ENCODE measurements at places on chromosomes 11 and 22.

- no peak for DNase-seq
These were observed 46.8 kb downstream of the TBX1 start for GRCh38 chr22:19807161-19807913.

DNA sequence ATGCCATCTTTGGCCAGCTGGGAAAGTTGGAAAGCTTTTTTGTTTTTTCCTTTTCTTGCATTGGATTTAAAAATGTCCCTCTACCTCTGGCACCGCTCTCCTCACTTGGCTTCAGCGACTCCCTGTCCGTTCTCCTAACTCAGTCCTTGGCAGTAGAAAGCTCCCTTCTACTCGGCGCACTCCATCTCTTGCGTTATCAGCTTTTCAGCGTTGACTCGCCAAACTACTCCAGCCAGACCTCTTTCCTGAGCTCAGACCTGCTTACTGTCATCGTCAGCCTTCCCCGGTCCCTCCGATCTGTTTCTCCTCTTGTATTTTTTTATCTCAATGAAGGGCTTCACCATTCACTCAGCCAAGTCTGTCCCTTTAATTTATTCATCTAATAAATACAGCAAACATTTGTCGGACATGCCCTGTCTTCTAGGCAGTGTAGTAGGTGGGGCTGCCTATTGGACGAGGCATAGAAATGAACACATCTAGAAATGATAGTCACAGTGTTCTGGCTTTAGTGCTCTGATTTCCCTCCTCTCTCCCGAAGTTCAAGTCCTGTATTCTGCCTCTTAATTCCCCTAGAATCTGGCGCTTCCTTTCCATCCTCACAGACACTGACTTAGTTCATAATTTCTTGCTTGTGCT, 839 bp downstream of the CEP164 start:
- DNase-seq: no peak

DNA sequence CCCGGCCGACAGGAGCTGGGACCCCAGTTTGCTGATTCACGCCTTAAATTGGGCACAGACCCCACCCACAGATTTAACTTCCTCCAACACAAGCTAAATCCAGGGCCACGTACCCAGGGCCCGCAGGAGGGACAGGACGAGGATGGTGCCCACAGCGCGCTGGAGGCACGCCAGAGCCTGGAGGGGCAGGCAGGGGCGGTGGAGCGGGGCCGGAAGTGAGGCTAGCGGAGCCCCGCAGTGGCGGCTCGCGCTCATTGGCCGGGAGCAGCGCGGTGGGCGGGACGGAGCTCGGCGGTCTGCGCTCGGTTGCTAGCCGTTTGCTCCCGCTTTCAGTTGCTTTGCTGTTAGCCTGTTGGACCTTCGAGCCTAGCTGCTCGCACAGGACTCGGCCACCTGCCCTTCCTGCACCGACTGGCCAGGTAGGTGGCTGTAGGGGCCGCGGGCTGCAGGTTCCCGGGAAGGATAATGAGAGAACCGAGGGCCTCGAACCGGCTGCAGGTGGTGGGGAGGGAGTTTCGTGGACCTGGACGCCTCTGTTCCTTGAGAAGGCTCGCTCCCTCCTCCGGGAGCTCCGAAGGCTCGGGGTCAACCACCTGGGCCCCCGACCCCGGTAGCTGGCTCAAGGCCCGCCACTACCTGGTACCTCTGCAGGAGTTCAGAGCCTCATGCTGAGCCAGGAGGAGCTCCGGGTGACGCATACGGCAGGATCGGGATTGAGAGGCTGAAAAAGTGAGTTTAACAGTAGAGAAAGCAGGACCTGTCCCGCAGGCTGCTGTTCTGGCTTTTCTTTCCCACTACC, at the start of gene CCDC134:
CCDC134 (plus strand) TSS at position 332 of the 799 bp plus-strand sequence. CDS start 8,212 bp downstream, outside the sequence.
- peak; percentile 86 for DNase-seq

DNA sequence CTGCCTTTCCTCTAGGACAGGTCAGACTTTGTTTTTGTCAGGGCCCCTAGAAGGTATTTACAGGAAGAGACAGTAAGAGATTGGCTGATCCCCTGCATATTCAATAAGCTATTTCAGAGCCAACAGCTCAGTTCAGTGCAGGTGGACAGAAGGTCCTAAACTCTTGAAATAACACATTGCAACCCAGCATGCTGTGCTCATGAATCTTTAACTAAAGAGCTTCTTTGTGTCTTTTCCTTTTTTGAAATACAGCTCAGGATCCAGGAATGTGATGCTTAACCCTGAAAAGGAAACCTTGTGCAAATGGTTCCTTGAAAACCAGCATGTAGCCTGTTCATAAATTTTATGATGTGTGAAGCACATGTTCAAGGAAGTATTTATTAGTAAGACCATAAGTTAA, 43.9 kb downstream of the BBOX1 start:
- DNase-seq: no peak

- no peak for DNase-seq
These were observed 874 bp downstream of the APOL1 start for GRCh38 chr22:36253523-36254490.

DNA sequence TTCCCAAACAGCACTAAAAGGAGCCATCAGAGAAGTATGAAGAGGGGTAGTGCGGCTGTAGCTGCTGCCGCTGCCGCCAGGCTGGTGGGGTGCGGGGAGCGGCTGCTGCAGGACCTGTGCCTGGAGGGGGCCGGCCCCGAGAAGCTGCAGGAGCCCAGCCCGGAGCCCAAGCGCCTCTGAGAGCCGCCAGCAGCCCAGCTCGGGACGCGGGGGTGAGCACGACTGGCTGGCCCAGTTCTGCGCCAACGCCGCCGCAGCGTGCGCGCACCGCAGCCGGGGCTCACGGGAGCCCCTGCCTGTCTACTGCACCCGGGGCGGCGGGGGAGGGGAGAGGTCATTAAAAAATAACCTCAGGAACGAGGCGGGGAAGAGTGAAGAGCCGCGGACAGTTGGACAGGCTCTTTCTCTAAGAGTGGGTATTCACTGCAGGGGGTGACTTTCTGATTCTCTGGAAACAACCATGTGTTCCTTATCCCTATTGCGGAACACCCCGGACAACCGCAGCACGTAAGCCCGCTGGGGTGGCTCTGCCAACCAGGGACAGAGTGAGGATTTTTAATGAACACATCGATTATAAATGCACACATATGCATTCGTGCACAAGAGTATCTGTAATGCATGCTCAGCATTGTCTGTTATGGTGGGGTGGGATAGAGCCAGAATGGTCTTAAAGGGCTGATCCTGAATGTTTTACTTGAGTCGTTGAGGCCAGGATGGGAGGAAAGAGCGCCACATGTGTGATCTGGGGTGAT, 453 bp downstream of the GAS2 start:
- DNase-seq: no peak

DNA sequence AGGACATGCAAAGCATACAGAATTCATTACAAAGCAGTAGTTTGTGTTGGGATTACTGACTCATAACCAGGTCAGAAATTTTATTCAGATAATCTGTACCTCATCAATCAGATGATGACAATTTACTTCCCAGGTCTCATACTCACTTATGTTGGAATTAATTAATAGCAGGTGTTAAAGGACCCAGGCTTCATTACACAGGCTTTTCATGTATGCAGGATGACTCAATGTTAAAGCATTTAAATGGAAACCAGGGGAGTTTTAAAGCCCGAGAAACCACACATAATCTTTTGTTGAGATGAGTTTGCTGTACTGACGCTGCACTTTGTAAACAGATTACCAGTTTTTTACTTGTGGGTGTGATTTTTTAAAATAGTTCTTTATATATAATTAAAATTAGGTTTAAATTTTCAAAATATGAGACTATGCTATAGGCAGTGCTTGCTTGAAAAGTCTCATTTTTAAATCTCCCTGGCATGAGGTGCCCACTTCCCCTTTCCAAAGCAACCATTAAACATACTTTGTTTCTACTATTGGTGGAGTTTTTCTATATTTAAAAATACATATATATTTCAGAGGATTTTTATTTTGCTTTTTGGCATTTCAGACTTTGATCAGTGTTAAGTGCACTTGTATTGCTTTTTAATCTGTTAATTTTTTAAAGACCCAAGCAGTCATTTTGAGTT, 41.0 kb downstream of the CEP57 start:
- no peak for DNase-seq

DNA sequence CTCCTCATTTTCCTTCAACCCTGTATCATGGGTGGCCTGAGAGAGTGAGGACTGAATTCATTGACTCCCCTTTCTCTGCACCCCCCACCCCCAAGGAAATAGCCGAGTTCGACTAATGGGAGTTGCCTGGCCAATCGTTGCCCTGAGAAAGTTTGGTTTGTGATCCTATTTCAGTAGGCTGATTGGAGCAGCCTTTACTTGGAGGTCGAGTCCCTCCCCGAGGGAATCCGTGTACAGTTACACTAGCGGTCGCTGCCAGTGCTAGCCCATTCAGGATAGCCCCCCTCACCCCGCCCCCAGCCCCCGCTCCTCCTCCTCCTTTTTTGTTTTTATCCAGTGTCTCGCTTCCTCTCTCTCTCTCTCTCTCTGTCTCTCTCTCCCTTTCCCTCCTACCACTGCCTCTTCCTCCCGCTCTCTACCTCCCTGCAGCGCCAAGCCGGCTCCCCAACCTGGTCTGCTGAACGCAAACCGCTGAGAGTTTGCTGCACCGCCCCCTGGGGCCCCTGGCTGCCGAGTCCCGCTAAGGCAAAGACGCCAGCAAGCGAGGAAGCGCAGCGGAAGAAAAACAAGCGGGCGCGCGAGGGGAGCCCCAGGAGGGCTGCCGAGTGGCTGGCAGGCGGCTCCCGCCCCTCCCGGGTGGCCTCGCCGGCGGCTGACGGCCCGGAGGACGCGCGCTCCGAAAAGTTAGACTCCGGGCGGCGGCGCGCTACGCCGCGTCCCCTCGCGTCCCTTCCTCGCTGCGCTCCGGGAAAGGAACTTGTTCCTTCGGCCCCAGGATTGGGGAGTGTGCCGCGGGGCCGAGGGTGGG, at the start of gene GRAMD1B:
GRAMD1B (plus strand) TSS at position 357 of the 808 bp plus-strand sequence. CDS start 524 bp downstream, outside the sequence.
- peak; percentile 47 for DNase-seq

DNA sequence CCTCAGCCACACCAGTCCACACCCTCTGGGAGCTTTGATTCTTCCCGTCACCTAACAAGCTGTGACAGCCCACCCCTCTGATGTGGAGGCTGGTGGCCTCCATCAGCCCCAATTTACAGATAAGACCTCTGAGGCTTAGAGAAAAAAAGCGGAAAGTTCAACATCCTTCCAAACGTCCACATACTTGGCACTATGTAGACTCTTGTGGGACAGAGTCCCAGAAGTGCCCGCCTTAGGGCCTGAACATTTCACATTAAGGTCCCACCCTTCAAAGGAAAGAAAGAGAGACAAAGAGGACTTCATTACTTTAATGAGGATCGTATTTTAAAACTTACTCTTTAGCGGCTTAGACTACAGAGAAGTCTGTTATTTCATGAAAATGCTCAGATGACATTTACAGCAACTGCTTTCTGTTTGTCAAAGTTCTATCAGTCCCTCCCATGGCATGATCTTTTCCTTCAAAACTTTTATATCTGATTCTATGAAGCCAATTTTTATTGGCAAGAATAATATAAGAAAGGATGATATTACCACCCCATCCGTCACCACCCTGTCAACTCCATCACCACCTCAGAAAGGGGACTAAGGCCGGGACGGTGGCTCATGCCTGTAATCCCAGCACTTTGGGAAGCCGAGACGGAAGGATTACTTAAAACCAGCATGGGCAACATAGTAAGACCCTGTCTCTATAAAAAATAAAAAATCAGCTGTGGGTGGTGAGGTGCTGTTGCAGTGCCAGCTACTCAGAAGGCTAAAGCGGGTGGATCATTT, 15.7 kb upstream of the SCGB1A1 start:
- no peak for DNase-seq

- DNase-seq: no peak
These were observed 17.8 kb downstream of the PI4KA start for GRCh38 chr22:20840646-20841371.

- DNase-seq: no peak
These were observed 126.5 kb downstream of the MIAT start for GRCh38 chr22:26783885-26784284.

- peak; percentile 24 for DNase-seq
These were observed 34.1 kb downstream of the MB start for GRCh38 chr22:35582861-35583670.

DNA sequence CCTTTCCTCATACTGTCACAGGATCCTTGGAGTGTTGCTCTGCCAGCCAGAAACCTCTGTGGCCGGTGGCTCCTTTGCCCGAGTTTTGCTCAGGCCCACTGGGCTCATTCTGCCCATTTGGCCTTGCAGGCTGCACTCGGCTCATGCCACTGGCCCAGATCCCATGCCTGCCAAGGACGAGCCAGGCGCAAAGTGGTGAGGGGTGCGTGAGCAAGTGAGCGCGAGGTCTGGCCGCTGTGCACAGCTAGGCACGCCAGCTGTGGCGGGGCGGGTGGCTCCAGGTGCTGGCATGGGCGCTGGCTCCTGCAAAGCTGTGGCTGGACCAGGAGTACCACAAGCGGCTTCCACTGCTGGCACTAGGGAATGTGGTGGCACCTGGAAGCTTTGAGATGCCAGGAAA, 2.8 kb upstream of the RNF141 start:
- no peak for DNase-seq

DNA sequence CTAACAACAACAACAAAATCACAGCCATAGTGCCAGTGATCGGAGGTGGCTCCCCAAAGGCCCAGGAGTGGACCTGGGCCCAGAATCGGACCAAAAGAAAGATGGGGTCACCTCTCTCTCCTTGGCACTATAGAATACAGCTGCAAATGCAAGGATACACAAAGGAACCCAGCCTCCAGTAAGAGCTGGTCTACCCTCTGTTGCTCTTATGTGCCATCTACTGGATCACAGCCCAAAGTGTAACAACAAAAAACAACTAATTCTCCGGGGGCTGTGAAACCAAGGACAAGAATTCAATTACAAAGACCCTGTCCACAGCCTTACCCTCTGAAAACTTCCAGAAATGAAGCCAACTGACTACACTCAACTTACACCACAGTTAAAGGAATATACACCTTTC, 21.6 kb downstream of the OR8G5 start:
- no peak for DNase-seq

- no peak for DNase-seq
These were observed 889.5 kb downstream of the JRKL start for GRCh38 chr11:97279341-97279740.

DNA sequence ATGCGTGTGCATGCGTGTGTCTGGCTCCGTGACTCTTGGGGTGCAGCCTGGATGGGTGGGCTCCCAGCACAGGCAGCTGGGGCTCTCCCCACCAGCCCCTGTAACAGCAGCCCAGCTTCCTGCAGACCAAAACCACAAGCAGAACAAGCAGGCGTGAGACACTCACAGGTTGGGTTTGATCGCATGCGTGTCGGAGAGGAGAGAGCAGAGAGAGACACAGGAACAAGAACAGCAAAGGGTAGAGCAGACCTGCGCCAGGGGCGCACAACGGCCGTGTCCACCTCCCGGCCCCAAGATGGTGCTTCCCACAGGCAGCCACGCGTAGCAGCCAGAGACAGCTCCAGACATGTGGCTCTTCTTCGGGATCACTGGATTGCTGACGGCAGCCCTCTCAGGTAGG, at the start of gene CD6:
CD6 (plus strand) TSS at position 161 of the 400 bp plus-strand sequence; CDS start at position 347, 186 bp downstream.
- DNase-seq: no peak

GRCh38 chr11:57473285-57473841, 13.0 kb downstream of the RTN4RL2 start:
- DNase-seq: no peak

- peak; percentile 35 for DNase-seq
These were observed 25.6 kb downstream of the ARRB1 start for GRCh38 chr11:75325713-75326438.

DNA sequence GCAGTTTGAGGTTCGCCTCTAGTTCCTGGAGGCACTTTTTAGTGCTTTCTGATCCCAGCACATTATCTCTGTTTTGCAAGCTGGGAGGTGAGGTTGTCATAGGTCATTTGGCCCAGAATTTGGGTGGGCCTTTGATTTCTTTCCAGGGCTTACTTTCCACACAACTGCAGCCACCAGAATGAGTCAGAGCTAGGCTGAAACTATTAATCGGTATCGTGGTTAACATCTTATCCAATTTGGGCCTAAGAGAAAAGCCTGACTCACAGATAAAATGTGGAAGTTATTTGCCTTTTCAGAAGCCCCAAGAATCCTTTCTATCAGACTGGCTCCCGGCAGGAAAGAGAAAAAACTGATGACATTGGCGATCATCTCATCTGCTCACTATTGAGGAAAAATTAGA, 166.4 kb downstream of the KIRREL3 start:
- no peak for DNase-seq
